ENCODE measurements at places on chromosomes 6 and 20. TPM values are rescaled to one million over a fixed set of nuclear protein-coding genes. Genes with fewer than 3 reads are reported as not detected.

- H3K4me3 ChIP-seq: no peak overlapping the region
- H3K27me3 ChIP-seq: no peaks in the 10 kb centered on the region
- H3K36me3 ChIP-seq: no peaks in the 10 kb centered on the region
- no peaks in the 10 kb centered on the region for H3K4me1 ChIP-seq
- DNase-seq: no peak
These were observed 121.2 kb downstream of the ADAT2 start for GRCh38 chr6:143329323-143329722.

- H3K27ac ChIP-seq: no peak overlapping the region
- no peak overlapping the region for H3K4me3 ChIP-seq
- no peaks in the 10 kb centered on the region for H3K27me3 ChIP-seq
- no peaks in the 10 kb centered on the region for H3K4me1 ChIP-seq
These were observed 48.5 kb downstream of the LIN28B start for GRCh38 chr6:105005451-105005850.

DNA sequence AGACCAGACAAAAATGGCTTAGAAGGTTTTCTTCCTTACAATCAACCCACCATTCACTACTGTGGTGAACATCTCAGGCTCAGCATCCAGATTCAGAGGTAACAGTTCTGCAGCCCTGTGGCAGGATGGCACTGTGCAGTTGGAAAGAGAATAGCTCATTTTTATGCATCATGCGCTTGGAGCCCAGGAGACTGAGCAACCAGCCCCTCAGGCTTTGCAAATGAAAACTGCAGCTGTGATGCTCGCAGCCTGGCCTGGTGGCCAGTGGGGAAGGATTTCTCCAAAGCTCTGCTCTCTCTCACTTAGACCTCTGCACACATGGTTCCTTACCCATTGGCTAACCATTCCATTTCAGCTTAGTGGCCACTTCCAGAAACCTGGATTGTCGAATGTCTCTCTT, 45.8 kb downstream of the GABRR2 start:
- H3K36me3 ChIP-seq: no peaks in the 10 kb centered on the region
- H3K4me1 ChIP-seq: no peaks in the 10 kb centered on the region
- no peak overlapping the region for H3K27ac ChIP-seq
- H3K4me3 ChIP-seq: no peak overlapping the region
- peaks cover 9% of the 10 kb centered on the region for H3K27me3 ChIP-seq

- H3K27ac ChIP-seq: no peak overlapping the region
- no peaks in the 10 kb centered on the region for H3K36me3 ChIP-seq
- no peaks in the 10 kb centered on the region for H3K27me3 ChIP-seq
- no peak overlapping the region for H3K4me3 ChIP-seq
- H3K4me1 ChIP-seq: no peaks in the 10 kb centered on the region
These were observed 8.1 kb upstream of the OCSTAMP start for GRCh38 chr20:46558511-46558959.

GRCh38 chr6:1415416-1416063, 26.2 kb downstream of the FOXF2 start:
- no peak for DNase-seq
- H3K27me3 ChIP-seq: no peaks in the 10 kb centered on the region
- H3K4me3 ChIP-seq: no peak overlapping the region
- H3K4me1 ChIP-seq: peaks cover 39% of the 10 kb centered on the region
- peak overlapping the region; percentile 50 for H3K27ac ChIP-seq
- H3K36me3 ChIP-seq: no peaks in the 10 kb centered on the region

DNA sequence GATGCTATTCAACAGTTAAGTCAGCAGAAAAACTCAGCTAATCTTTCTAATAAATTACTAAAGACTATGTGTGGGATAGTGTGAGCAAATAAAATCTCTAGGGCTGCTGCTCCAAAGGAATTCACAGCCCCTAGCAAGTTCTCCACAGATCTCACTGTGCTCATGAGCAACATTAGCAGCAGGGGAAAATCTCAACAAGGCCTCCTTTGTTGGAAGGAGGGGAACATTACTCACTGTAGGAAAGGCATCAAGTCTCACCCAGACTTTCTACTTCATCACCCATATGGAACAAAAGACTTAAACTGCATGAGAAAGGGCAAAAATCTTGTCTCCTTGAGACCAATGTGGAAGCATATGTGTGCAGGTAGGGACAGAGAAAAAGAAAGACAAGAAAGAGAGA, 726.4 kb upstream of the SLC35B3 start:
- no peak for DNase-seq
- no peaks in the 10 kb centered on the region for H3K27me3 ChIP-seq
- H3K27ac ChIP-seq: no peak overlapping the region
- no peak overlapping the region for H3K4me3 ChIP-seq
- H3K4me1 ChIP-seq: no peaks in the 10 kb centered on the region

- no peak overlapping the region for H3K27ac ChIP-seq
- no peak for DNase-seq
- H3K36me3 ChIP-seq: no peaks in the 10 kb centered on the region
- H3K4me3 ChIP-seq: no peak overlapping the region
- no peaks in the 10 kb centered on the region for H3K27me3 ChIP-seq
- 0 out of 2 replicates have a peak, but pooled peaks cover 6% of the 10 kb centered on the region for H3K4me1 ChIP-seq
These were observed 61.0 kb upstream of the ARMH2 start for GRCh38 chr6:24859608-24860200.

DNA sequence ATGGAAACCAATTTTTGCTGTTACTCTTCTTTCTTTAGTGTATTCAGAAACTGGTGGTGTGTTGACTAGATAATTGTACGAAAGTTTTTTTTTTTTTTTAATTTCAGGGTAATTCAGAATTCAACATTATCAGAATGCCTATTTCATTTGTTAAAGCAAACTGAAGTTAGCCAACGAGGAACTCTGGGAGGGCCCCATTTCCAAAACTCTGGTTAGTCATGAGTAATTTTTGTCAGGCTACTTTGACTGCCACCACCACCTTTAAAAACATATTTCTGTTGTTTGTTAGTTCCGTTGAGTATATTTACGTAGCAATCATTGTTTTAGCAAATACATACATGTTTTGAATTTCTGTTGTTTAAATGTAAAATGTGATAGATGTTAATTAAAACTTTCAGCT, 763 bp downstream of the ZKSCAN8 start:
- peak overlapping the region; percentile 71 for H3K4me3 ChIP-seq
- H3K27ac ChIP-seq: no peak overlapping the region
- peaks cover 8% of the 10 kb centered on the region for H3K4me1 ChIP-seq
- no peak for DNase-seq
- H3K27me3 ChIP-seq: no peaks in the 10 kb centered on the region

- peaks cover 18% of the 10 kb centered on the region for H3K4me1 ChIP-seq
- H3K36me3 ChIP-seq: peaks cover 20% of the 10 kb centered on the region
- no peak overlapping the region for H3K27ac ChIP-seq
- H3K4me3 ChIP-seq: no peak overlapping the region
- no peaks in the 10 kb centered on the region for H3K27me3 ChIP-seq
- peak; percentile 64 for DNase-seq
These were observed 733 bp upstream of the PSORS1C2 start for GRCh38 chr6:31139599-31139998.

GRCh38 chr20:48843057-48843806, 15.4 kb upstream of the PREX1 start:
- no peak for DNase-seq
- H3K27ac ChIP-seq: no peak overlapping the region
- H3K27me3 ChIP-seq: no peaks in the 10 kb centered on the region
- no peak overlapping the region for H3K4me3 ChIP-seq
- no peaks in the 10 kb centered on the region for H3K36me3 ChIP-seq

GRCh38 chr20:50295762-50296449, 105.3 kb downstream of the CEBPB start:
- no peak overlapping the region for H3K4me3 ChIP-seq
- DNase-seq: no peak
- peaks cover 22% of the 10 kb centered on the region for H3K4me1 ChIP-seq
- no peaks in the 10 kb centered on the region for H3K36me3 ChIP-seq

DNA sequence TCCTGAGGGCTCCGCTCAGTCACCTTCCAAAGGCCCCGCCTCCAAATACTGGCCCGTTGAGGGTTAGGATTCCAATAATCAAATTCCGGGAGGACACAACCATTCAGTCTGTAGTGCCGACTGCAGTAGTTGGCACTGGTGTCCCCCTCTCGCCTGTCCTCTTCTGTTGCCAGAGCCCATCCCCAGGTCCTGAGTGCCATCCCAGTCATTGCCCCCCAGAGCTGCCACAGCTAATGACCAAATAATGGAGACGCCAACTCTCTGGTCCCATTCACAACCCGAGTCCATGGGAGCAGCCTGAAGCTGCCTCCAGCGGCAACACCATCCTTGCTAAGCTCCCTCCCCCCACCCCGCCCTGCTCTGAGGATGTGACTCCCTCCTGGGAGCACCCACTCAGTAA, 115.9 kb downstream of the JPH2 start:
- H3K4me3 ChIP-seq: no peak overlapping the region
- no peaks in the 10 kb centered on the region for H3K27me3 ChIP-seq
- no peak overlapping the region for H3K27ac ChIP-seq
- no peak for DNase-seq

DNA sequence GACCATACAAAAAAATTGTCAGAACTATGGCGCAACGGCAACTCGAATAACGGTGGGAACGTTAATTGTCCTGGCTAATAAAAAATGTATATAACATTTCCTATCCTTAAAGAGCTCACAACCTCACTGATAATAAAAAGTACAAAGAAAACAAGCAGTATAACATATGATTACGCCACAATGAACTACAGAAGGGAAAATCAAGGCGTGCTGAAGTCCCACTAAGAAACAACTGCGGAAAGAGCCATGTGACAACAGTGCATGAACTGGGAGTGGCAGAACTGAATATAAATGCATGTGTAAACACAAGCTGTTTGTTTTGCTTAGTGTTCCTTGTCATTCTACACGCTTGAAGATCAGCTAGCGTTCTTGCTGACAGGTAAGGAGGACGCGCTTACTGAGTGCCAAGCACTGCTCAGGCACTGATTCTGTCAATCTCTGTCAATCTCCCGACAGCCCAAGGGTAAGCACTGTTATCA, 466 bp upstream of the PSMB1 start:
- H3K4me1 ChIP-seq: peaks cover 17% of the 10 kb centered on the region
- H3K4me3 ChIP-seq: peak overlapping the region; percentile 81
- H3K27ac ChIP-seq: peak overlapping the region; percentile 98
- H3K36me3 ChIP-seq: peaks cover 53% of the 10 kb centered on the region
- H3K27me3 ChIP-seq: no peaks in the 10 kb centered on the region
- no peak for DNase-seq

DNA sequence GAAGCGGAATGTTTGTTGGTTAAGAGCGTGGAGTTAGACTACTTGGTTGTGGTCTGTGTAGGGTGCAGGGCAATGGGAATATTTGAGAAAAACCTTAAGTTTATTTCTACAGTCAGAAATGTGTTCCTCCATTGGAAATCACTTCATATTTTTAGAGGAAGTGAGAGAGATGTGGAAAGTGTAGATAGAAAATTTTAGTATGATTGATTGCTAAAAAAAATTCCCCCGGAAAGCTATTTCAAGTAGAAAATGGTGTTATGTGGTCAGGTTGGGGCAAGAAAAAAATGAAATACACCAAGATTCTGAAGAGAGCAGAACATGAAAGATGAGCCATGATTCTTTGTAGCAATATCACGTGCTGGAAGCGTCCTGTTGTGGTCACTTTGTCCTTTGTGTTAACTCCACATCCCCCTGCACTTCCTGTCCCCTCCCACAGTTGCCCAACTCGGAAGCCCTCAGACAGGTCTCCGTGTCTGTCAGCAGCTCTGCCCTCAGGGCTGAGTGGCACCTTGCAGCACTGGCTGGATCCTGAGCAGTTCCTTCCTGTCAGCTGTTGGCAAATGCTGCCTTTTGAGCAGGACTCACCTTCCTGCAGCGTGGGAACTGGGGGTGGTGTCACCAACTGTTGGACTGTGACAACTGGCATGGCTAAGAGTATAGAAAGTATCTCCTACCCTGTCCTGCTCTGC, 137.5 kb upstream of the SLC24A3 start:
- H3K27ac ChIP-seq: no peak overlapping the region
- DNase-seq: no peak
- H3K36me3 ChIP-seq: no peaks in the 10 kb centered on the region

Gene WFDC12
- total RNA-seq: not detected

Gene FOXQ1
- total RNA-seq: 0.66 TPM

Gene SLC29A1
- total RNA-seq: 11.0 TPM

Gene KCNK17
- not detected for total RNA-seq

Gene SYCP2
- 2.6 TPM for total RNA-seq

Gene FAM162B
- not detected for total RNA-seq

Gene GZF1
- total RNA-seq: 22.0 TPM

Gene ZNF341
- total RNA-seq: 5.5 TPM

Gene SLC18B1
- total RNA-seq: 4.2 TPM

Gene CRIP3
- total RNA-seq: not detected

Gene PRDM13
- not detected for total RNA-seq

Gene FBXO5
- total RNA-seq: 68.7 TPM

Gene PPP1R3G
- 0.19 TPM for total RNA-seq

Gene MEP1A
- 1.0 TPM for total RNA-seq
